ENCODE measurements at places on chromosomes 6 and 20.

GRCh38 chr6:164838068-164838615, 471.3 kb downstream of the C6orf118 start:
- no peak for DNase-seq

GRCh38 chr6:11025921-11026635, 18.0 kb downstream of the ELOVL2 start:
- no peak for DNase-seq

- no peak for DNase-seq
Observed at GRCh38 chr6:83352424-83353061, 78.3 kb downstream of the ME1 start.

GRCh38 chr20:63328718-63329275, 32.4 kb downstream of the CHRNA4 start:
- DNase-seq = no peak

DNA sequence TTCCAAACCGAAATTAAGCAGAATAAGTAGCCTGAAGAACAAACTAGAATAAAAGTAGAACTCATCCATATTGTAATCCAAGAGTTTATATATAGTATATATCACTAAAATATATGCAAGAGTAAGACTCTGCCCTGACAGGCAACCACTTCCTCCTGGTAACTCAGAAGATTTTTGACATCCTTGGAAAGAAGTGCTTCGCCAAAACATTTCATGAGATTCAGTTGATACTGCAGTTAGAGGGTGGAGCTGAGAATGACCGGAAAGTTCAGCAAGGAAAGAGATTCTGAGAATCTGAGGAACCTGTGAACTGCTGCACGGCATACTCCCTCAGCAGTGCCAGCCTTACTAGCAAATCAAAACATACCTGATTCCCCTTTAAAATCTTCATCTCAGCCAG, 79.6 kb downstream of the CDK19 start:
- no peak for DNase-seq

DNA sequence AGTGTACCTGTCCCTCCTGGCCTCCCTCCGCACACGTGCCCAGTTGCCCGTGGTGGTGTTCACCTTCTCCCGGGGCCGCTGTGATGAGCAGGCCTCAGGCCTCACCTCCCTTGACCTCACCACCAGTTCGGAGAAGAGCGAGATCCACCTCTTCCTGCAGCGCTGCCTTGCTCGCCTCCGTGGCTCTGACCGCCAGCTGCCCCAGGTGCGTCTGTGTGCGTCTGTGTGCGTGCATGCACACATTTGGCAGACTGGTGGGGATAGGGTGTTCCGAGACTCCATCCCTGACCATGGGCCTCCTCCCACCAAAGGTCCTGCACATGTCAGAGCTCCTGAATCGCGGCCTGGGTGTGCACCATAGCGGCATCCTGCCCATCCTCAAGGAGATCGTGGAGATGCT, 4.9 kb downstream of the SKIC2 start:
- no peak for DNase-seq

- DNase-seq = no peak
Observed at GRCh38 chr20:58039274-58040092, 189.0 kb downstream of the ANKRD60 start.

DNA sequence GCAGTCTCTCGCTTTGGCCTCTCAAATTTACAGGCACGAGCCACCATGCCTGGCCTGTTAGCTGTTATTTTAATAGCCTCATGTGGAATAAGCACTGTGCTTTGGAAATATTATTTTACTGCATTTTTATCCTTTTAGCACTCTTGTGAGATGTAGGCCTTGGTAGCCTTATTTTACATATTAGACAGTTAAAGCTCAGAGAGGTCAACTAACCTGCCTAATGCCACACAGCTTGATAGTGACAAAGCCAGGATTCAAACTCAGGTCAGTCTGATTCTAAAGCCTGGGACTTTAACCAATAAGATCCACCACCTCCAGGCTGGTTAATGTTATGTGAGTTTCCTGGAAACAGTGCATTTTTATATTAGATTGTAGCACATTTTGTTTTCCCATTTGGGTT, 9.5 kb downstream of the TNFAIP3 start:
- DNase-seq = no peak

- no peak for DNase-seq
Observed at GRCh38 chr6:147099974-147100373, 104.2 kb upstream of the STXBP5 start.

GRCh38 chr6:8905757-8906156, 470.4 kb upstream of the SLC35B3 start:
- peak; percentile 16 for DNase-seq

GRCh38 chr6:53299331-53300005, 49.3 kb downstream of the ELOVL5 start:
- DNase-seq = no peak

GRCh38 chr20:48094196-48094749, 309.0 kb upstream of the SULF2 start:
- no peak for DNase-seq

DNA sequence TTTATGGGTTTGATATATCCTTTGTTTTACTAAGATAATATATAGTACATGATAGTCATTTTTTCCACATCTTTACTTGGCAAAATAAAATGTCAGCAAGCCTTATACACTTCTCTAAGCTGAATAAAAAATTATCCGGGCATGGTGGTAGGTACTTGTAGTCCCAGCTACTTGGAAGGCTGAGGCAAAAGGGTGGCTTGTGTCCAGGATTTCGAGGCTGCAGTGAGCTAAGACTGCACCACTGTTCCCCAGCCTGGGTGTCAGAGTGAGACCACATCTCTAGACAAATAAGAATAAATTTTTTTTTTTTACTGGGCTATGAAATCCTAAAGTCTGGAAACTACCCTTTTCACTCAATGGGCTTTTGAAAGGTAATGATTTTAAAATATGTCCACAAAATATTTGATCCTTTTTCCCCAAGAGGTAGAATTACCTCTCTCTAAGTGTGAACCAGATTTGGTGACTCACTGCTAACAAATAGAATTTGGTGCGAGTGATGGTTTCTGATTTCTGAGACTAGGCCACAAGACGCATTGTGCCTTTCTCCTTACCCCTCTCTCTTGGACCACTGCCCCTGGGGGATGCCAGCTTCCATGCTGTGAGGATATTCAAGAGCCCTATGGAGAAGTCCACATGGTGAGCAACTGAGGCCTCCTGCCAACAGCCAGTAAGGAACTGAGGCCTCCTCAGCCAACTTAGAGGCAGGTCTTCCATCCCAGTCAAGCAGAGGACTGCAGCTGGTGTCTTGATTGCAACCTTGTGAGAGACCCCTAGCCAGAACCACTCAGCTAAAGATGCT, 84.2 kb upstream of the ZNFX1 start:
- no peak for DNase-seq

Data from SK-N-MC (cell line).